ENCODE measurements at places on chromosomes 12 and 14.

GRCh38 chr12:103809154-103809553, 31.9 kb downstream of the NT5DC3 start:
- no peak for DNase-seq

DNA sequence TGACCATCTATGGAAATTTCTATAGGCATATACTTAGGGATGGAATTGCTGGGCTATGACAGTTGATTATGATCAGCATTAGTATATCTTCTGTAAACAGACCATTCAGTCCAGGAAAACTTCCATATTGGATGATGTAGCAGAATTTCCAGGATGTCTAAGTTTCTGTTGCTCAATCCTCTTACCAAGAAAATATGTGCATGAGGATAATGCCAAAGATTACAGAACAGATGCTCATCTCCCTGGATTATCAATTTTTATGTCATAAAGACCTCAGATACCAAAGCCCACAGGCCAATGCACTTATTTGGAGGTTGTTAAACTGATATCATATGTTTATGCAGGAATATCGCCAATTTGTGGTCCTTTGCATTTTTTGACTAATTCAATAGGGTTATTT, 354.4 kb upstream of the FLRT2 start:
- DNase-seq, result no peak

GRCh38 chr12:76711241-76711640, 52.7 kb upstream of the ZDHHC17 start:
- no peak for DNase-seq

GRCh38 chr12:108973629-108974152, 47.2 kb downstream of the SVOP start:
- DNase-seq, result no peak

All from hindlimb muscle (tissue), 1 donor.